ENCODE measurements at places on chromosomes 16 and 17.

DNA sequence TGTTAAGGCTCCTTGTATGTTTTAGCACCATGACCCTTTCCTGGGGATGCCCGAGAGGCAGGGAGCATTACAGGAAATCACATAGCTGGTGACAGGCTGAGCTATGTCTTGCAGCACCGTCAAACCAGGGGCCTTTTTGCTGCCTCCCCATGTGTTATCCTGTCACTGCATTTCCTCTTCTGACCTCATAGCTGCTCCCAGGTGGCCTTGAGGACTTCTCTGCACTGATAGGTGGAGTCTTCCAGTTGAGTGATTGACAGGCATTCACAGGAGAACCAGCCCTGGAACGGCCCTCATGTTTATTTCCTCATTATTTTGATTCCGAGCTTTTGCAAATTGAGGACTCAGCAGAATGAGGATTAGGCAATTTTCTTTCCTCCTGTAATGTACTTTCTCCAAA is 349.6 kb downstream of the HAPSTR1 start:
- DNase-seq, result no peak

DNA sequence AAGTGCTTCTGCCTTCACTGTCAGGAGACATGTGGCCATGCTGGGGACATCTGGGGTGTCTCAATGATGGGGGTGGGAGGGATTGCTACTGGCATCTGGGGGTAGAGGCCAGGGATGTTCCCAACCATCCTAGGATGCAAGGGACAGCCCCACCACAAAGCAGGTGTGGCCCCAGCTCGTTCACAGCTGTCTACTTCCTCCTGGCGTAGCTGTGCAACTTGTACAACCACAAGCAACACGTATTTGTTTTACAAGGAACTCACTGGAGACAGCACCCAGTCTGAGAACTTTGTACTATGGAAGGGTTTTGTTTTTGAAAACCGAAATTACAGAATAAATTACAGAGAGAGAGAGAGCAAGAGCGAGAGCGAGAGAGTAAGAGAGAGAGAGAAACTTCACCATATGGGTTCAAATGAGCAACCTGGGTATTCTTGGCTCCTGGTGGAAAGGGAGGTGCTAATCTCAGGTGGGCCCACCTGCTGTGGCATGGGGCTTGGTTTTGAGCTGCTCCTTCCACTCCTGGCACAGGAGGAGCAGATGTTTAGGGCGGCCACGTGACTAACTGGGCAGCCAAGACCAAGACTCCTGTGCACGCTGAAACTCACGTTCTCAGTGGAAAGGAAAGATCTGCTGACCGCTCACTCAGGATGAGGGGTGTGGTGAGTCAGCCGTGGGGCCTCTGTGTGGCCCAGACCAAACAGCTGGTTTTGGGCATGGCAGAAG is 17.5 kb upstream of the TNFRSF13B start:
- no peak for DNase-seq

DNA sequence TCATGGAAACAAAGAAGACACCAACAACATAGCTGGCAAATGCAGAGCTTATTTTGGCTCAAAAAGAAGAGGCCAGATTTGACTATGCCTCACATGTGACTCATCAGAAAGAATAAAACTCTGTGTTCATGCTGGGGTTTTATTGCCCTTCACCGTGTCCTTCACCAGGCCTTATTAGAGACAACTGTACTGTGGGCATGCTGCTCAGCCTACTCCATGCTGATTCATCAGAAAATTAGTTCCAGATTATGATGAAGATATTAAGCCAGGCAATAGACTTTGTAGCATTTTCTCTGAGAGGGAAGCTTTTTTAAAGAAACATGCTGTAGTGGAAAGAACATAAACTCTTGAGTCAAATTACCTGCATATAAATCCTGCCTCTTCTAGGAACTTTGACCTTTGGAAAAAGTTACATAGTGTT is 89.8 kb downstream of the CYB561 start:
- DNase-seq, result peak; percentile 96

GRCh38 chr17:32826076-32826475 is 50.8 kb downstream of the MYO1D start:
- no peak for DNase-seq

- DNase-seq, result peak; percentile 62
These were observed 23.4 kb downstream of the SLC25A10 start for GRCh38 chr17:81735264-81736102.

- no peak for DNase-seq
These were observed 383.9 kb downstream of the WWOX start for GRCh38 chr16:78483124-78483992.

- DNase-seq, result no peak
These were observed 36.1 kb upstream of the CBFA2T3 start for GRCh38 chr16:89013111-89013510.

DNA sequence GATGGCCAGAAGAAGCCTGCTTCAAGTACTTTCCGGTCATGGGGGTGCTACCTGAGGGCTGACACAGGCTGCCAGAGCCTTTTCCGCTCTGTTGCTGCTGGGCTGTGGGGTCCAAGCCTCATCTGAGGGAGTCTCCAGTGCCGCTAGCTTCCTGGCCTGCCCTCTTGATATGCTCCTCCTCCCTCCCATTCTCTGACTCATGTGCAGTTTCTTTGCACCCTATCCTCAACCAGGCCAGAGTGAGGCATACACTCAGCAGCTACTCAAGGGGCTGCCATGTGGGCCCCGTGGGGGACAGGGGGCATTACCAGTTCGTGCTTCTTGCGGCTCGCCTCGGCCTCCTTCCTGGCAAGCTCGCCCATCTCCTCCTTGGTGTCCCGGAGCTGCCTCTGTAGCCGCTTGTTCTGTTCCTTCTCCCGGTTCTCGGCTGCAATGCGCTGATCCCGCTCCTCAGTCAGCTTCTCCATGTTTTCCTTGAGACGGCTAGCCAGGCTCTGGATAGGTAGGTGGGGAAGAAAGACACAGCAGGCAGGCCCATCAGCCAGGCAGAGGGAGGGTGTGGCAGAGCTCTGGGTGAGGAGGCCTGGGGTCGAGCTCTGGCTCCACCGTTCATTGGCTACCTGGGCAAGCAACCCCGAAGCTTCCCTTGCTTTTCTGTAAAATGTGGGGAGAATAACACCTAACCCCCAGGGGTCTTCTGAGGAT is 43.8 kb downstream of the PIPOX start:
- DNase-seq, result peak; percentile 33

DNA sequence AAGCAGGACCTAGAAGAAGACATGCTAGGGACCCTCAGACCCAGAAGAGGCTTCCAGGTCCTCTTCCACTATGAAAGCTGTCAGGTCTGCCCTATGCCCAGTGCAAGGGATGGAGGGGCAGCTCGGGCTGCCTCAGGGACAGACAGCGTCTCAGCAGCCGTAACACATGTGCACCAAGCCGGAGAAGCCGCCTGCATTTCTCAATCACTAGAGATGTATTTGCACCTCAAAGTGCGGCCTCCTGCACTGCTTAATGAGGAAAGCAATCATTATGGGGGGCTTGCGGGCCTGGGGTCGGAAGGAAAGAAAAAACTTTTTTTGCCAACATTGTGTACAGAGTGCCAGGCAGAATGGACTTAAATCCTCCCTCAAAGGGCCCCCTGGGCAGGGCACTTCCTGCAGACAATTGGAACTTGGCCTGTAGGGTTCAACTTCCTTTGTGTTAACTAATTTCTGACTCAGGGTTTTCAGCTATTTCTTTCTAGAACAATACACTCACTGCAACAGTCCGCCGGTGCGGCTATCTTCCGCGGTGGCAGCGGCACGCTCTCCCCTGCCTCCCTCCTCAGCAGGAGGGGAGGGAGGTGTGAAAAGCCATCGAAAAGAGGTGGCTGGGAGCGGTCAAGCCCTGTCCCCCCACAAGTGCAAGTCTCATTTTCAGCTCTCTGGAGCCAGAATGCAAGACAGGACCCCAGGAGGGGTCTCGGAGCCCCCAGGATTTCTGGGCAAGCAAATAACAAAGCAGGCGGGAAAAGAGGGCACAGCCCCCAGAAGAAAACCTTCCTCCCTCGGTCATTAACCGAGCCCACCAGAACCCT is 101.2 kb downstream of the ZNF423 start:
- DNase-seq, result peak; percentile 48

- no peak for DNase-seq
These were observed 29.2 kb upstream of the CBFA2T3 start for GRCh38 chr16:89006036-89006752.

DNA sequence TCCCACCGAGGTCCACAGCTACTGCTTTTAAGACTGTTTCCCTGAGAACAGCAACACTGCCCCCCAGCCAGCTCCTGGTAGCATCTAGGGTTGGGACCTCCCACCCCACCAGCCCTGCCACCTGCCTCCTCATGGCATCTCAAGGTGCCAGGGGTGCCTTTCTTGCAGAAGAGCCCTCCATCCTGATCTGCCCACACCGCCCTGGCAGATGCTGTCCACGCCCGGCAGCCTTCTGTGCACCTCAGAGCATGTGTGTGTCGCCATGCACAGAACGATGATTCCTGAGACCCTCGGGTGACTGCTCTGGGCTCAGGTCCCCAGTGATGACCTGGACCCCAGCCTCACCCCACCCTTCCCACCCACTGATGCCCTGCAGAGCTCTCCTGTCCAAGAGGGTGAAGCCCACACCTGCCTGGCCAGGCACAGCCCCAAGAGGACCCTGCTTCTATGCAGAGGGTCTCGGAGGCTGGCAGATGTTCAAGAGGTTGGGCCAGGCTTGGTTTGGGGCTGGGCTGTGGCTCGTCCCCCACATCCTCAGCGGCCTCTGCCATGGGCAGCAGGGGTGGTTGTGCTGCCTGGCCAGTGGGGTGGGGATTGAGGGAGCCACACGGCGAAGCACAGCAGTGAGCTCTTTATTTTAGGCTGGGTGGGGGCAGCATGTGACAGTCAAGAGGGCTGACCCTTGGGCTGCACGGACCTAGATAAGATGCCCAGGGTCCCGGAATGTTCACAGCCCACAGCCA is 5.2 kb upstream of the SPATA2L start:
- DNase-seq, result no peak

- peak; percentile 58 for DNase-seq
These were observed 86.9 kb downstream of the RBBP6 start for GRCh38 chr16:24626256-24626655.

GRCh38 chr16:88810166-88810911 is 1.4 kb downstream of the APRT start:
- DNase-seq, result peak; percentile 38

DNA sequence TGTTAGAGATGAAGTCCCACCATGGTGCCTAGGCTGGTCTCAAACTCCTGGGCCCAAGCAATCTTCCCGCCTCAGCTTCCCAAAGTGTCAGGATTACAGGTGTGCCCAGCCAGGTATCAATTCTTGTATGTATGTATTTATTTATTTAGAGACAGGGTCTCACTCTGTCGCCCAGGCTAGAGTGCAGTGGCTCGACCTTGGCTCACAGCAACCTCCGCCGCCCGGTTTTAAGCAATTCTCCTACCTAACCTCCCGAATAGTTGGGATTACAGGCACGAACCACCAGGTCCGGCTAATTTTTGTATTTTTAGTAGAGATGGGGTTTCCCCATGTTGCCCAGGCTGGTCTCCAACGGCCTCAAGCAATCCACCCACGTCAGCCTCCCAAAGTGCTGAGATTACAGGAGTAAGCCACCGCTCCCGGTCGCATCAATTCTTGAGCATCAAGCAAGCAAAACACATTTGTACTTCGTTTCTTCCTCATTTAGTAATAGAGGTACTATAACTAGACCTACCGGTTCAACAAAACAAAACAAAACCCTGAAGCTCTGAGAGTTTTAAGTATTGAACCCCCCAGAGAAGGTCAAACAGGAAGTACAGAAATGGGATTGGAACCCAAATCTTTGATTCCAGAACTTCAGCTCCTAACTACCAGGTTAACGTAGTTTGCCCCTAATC is 1.0 kb upstream of the ZNF500 start:
- DNase-seq, result no peak

DNA sequence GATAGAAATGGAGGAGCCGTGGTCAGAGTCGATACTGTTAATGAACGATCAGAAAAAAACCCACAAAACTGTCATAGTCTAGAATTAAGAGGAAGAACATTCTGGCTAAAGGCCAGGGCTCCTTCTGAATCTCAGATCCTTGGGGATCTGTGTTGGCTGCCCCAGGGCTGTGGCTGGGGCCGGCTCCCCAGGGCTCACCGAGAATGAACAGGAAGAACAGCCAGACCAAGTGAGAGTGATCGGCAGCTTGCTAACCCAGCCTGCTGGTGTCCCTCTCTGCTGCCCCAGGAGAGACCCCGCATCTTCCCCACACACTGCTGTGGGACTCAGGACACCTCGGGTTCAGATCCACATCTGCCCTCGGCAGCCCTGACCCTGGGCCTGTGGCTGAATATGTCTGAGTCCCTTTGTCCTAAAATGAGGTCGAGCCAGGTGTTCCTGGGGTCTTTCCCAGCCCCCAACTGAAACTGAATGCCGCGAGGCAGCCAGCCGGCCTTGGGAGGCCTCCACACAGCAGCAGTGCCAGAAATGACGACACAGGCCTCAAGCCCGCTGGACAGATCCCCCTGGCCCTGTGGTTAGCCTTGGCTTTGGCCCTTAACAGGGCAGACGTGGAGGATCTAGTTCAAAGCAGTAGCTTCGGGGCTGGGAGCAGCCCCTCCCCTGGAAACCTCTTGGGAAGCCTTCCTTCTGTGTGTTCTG is 23.9 kb upstream of the CLEC18A start:
- DNase-seq, result peak; percentile 36

GRCh38 chr17:35870906-35871819 is 2.5 kb upstream of the HEATR9 start:
- no peak for DNase-seq

DNA sequence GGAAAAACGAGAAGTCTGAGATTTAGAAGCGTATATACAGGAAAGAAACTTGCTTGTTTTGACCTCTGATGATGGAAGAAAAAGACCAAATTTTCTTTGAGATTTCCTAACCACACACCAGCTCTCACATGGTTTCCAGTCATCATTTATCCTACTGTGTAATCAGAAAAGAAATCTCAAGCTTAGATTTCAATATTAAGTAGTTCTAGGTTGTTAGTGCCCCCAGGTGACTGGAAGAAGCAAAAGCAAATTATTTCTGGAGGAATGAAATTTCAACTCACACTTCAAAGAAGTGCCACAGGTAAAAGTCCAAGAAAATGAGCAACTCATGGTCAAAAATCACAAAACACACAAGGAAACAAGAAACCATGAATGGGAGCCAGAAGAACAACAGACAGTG is 51.8 kb upstream of the KDM6B start:
- peak; percentile 30 for DNase-seq

- peak; percentile 87 for DNase-seq
These were observed 22.0 kb downstream of the BAHCC1 start for GRCh38 chr17:81417049-81417878.

DNA sequence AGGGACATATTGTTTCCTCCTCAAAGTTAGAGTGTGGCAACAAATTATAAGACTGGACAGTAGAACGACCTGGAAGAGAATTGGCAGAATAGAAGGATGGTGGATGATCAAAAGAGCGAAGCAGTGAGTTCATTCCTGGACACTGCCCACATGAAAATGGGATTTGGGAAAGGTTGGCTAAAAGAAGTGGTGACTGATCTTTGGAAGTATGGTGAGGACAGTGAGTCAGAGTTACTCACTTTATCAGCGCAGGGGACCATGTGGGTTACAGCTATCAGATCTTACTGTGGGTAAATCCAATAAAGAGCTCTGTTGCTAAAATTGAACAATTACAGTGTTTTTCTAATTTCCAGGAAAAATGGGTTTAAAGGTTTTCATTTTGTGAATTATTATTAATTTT is 2.7 kb upstream of the TANC2 start:
- peak; percentile 92 for DNase-seq

GRCh38 chr17:59413014-59413766 is 81.7 kb downstream of the YPEL2 start:
- no peak for DNase-seq

GRCh38 chr17:64264891-64265290 is 1.8 kb upstream of the TEX2 start:
- peak; percentile 24 for DNase-seq

GRCh38 chr17:2138761-2139160 is 83.9 kb downstream of the HIC1 start:
- no peak for DNase-seq

- peak; percentile 64 for DNase-seq
These were observed 13.2 kb upstream of the SLC12A3 start for GRCh38 chr16:56851671-56852400.

GRCh38 chr17:50289278-50289677 is 15.0 kb downstream of the TMEM92 start:
- peak; percentile 79 for DNase-seq
